NCI-H524 (cell line): ENCODE measurements at places on chromosomes 16 and 17.

DNA sequence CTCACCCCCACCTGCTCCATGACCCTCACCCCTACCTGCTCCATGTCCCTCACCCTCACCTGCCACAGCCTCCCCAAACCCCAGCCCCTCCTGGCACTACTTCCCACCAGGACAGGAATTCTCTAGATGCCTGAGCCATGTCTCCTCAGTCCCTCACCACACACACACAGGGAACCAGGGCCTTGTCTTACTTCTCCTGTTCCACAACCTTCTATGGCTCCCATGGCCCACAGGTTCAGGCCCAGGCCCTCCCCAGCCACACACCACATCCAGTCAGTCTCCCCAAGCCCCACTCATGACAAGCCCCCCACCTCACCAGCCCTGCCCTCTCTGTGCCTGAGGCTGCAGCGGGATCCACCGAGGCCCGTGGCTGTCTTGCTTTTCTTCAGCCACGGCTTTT is 3.1 kb upstream of the UBE2I start:
- no peak for DNase-seq

GRCh38 chr17:4881761-4882555 is 17.4 kb upstream of the C17orf107 start:
- DNase-seq, result no peak

DNA sequence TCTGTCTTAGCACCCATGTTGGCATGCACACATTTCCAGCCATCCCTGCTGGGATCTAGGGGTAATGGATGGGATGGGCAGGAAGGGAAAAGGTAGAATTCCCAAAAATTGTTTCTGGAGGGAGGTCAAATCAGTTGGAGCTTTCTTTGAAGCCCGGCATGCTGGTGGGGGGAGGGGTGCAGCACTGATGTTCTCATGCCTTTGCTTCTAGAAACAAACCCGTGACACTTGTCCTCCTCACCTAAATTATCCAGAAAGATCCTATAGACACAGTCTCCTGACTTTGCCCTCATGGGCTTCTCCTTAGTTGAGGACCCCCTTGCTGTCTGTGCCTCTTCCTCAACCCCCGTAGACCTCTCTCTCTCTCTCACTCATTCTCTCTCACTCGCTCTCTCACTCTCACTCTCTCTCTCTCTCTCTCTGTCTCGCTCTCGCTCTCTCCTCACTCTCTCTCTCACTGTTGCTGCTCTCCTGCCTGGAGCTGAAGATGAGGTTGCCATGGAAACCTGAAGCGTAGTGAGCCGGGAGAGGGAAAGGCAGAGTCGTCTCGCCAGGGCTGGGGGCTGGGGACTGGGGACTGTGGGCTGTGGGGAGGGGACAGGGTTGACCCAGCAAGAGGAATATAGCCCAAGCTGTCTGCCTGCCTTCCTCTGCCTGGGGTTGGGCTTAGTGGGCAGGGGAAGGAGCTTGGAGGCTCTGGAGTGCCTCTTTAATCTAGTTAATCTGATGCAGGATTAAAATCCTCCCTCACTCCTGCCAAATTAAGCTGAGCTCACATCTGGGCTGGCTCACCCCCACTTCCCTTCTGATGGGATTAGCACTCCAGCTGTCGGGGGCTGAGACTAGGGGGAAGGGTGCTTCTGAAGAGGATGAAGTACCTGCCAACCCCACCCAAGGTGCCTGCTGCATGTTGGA is 16.1 kb downstream of the LASP1 start:
- DNase-seq, result peak; percentile 96

DNA sequence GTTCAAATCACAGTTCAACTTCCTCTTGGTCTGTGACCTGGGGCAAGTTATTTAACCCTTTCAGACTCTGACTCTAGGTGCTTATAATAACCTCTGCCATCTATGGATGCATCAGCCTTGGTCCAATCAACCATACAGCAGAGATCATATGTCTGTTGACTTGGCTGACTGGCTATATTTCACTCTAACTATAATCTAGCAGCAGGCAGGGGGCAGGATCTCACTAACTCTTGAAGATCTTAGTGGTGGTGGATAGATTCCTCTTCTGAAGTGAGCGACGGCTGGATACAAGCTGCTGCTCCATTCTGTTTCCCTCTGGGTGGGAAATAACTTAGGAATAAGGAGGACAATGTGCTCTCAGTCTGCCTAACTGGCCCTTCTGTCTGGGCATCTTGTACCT is 146.6 kb downstream of the SKAP1 start:
- no peak for DNase-seq

DNA sequence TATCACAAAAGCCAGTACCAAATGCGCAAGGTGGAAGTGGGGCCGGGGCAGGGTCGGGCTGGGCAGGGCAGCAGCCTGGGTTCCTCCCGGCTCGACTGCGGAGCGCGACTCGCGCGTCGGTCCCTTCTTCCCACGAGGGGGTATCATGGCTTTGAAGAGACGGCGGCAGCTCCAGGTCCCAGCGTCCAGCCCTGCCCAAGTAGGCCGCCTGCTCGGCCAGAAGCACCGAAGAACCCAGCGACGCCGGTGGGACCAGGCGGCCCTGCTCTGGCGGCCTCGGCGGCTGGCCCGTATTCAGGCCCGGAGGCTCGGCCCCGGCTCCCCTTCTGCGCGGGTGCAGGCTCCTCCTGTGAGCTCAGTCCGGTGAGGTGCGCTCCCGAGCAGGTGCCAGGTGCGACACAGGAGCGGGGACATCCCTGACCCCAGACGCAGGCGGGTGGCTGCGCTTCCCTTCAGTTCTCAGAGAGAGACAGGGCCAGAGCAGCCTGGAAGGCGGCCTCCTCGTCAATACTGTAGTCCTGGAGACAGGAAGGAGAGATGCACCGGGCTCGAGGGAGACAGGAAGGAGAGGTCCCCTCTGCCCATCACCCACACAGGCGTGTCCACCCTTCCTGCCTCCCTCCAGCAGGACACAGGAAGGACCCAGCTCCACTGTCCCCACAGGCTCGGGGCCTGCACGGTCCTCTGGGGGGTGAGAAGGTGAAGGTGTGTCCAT is 8.9 kb downstream of the RNF166 start:
- DNase-seq, result no peak

GRCh38 chr17:73770115-73770848 is 126.0 kb upstream of the SDK2 start:
- peak; percentile 87 for DNase-seq

GRCh38 chr16:67284699-67285646 is 5.6 kb downstream of the PLEKHG4 start:
- no peak for DNase-seq

GRCh38 chr16:13397126-13397525 is 495.7 kb downstream of the SHISA9 start:
- DNase-seq, result no peak

GRCh38 chr16:50146479-50147435 is 6.3 kb upstream of the TENT4B start:
- no peak for DNase-seq

DNA sequence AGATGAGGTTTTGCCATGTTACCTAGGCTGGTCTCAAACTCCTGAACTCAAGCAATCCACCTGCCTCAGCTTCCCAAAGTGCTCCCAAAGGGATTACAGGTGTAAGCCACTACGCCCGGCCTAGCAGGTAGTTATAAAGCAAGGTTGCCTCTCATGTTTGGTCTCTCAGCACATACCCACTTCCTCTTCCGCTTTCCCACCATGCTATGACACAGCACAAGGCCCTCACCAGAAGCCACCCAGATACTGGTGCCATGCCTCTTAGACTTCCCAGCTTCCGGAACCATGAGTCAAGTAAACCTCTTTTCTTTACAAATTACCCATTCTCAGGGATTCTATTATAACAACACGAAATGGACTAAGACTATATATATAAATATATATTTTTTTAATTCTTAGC is 143.6 kb downstream of the COPRS start:
- DNase-seq, result no peak

DNA sequence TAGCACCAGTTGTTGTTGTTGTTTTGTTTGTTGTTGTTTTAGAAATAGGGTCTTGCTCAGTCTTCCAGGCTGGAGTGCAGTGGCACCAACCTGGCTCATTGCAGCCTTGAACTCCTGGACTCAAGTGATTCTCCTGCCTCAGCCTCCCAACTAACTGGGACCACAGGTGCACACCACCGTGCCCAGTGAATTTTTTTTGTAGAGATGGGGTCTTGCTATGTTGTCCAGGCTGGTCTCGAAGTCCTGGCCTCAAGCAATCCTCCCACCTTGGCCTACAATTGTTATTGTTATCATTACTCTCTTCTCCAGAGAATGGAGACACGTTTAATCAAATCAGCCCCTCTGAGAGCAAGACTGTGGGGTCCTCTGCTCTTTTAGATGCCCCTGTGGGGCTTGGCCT is 42.7 kb upstream of the EMP2 start:
- DNase-seq, result no peak

GRCh38 chr16:10625595-10626357 is 45.4 kb upstream of the EMP2 start:
- no peak for DNase-seq

GRCh38 chr16:69741951-69742904 is 12.5 kb downstream of the NOB1 start:
- DNase-seq, result no peak

- DNase-seq, result no peak
These were observed 25.8 kb downstream of the NACA2 start for GRCh38 chr17:61565213-61565612.
